SK-N-MC (cell line): ENCODE measurements at places on chromosomes 6 and 20.
A peak's percentile ranks its signal among the peaks of the same experiment; 100 is the strongest.

- DNase-seq, result peak; percentile 77
Measured at GRCh38 chr20:50744143-50744792, 12.9 kb downstream of the PARD6B start.

- DNase-seq, result no peak
Measured at GRCh38 chr6:100678027-100678426, 203.1 kb downstream of the ASCC3 start.

DNA sequence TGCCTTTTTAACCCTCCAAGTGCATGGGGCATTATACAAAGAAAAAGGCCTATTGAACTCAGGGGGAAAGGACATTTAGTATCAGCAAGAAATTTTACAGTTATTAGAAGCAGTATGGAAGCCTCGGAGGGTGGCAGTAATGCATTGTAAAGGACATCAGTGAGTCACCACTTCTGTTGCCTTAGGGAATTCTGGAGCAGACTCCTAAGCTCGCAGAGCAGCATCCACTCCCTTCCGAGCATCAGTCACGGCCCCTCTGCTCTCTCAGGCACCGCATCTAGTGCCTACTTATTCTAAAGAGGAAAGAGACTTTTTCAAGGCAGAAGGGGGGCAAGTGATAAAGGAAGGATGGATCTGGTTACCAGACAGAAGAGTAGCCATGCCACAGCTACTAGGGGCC, 296.5 kb downstream of the RNGTT start:
- DNase-seq, result no peak

DNA sequence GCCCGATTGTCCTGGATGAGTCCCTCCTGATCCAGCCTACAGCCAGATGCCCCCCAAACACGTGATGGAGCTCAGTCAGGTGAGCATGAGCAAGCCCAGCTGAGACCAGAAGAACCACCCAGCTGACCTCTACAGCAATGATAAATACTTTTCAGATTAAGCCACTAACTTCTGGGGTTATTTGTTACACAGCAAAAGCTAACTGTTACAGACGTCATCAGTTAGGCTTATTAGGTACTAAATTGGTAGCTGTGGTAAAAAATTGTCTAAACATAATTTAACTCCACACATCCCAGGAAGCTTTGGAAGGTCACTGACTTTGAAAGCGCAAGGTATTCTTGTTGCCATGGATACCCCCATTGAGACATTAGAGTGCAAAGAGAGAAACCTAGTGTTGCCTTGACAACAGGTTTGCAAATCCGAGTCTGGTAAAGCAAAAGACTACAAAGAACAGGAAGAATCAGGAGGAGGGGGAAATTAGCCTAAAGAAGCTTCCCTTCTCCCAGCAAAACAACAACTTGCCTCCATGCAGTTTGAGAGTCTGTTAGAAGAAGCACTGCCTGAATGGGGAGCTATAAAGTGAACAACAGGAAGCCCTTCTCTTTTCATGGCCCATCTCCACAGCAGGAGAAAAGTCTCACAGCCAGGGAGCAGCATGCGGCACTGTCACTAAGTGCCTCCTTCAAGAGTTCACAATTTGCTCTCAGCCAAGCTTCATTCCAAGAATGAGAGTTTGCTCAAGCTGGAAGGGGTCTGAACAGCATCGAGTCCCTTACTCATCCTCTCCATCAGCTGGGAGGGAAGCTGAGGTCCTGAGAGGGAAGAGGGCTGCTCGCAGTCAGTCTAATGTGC, 41.7 kb upstream of the ZNF831 start:
- no peak for DNase-seq

DNA sequence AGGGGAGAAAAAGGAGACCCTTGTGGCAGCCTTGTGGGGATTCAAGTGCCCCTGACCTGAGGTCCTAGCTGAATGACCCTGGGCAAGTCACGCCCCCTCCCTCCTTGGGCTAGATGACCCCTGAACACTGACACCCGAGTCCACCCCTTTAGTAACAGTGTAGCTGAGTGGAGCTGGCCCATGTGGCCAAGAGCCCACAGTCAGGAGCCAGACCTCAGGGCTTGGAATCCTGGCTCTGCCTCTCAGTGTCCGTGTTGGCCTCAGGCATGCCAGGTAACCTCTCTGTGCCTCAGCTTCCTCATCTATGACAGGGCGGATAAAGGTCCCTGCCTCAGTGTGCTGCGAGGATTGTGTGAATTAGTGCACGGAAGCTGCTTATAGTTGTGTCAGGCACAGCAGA, 14.3 kb downstream of the IP6K3 start:
- DNase-seq, result no peak
